ENCODE measurements at places on chromosomes 2 and 18.

DNA sequence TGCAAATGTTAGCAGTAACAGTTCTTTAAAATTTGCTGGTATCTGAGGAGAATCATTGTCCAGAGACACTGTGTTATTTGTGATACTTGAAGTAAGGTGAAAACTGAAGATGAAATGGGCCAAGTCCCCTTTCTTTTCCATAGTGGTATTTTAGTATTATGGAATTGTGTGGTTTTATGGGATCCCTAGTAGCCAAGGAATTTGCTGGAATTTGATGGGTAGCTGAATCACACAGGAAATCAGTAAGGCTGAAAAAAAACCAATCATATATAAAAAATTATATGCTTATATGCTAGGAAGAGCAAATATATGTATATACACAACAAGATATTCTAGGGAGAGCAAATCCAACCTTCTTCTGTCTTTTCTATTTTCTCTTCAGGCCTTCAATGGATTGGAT, 54.2 kb upstream of the TACR1 start:
- no peak for DNase-seq

DNA sequence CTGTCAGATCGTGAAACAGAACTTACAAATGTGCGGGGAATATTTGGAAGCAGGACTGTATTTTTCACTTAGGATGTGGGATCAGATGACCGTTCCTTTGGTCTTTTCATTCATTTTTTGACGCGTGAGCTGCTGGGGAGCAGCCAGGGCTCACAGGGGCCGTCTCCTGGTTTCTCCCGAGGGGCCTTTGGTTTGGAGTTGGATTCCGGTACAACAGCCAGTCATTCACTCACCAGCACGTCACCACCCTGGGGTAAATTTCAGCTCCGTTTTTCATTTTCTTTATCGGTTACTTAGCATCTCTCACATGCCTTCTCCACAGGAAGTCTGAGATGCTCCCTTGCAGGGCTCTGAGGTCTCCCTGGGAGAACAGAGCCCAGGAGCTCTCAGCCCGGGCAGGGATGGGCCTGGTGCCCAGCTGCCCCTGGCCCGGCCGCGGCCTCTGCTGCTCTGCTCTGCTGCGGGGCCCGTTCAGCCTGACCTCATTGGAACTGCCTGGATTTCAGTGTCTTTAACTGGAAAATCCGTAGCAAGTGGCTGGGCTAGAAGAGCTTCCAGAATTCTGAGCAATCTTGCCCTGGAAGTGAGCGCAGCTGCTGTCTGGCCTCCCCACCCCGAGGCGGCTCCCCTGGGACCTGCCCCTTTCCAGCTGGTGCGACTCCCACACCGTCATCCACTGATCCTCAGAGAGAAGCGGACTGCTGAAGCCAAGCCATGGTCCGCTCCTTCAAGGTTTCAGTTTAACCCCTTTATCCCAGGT, 335.6 kb downstream of the EIPR1 start:
- DNase-seq, result no peak

- no peak for DNase-seq
Measured at GRCh38 chr2:212109792-212110680, 428.6 kb downstream of the ERBB4 start.

DNA sequence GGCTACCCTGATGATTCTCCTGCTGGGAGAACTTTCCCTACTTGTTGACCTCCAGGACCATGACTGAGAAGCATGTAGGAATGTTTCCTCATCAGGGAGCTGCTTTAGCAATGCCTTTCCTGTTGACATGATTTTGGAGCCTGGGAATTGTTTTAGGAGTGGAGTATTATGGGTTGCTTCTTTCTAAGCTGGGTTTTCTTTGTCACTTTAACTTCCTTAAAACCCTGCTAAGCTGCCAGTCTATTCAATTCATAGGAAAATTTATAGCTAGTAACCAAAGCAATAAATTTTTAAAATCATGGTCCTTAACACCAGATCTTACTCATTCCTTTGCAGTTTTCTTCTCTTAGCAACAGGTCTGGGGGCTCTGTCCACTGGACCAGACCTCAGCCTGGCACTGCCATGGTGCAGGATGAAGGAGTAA, 125.6 kb upstream of the TACR1 start:
- DNase-seq, result no peak

DNA sequence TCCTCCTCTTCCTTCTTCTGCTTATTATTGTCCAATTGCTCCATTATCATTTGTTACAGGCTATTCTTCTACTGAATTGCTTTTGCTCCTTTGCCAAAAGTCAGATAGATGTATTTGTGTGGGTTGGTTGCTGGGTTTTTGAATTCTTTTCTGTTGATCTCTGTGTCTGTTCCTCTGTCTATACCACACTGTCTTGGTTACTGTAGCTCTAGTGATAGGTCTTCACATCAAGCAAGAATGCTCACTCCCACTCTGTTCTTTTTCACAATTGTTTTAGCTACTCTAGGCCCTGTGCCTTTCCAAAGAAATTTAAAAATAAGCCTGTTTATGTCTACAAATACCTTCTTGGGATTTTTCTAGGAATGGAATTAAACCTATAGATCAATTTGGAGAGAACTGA, 217.2 kb downstream of the GALR1 start:
- DNase-seq, result no peak

- no peak for DNase-seq
Measured at GRCh38 chr2:60644951-60645350, 91.5 kb upstream of the BCL11A start.

GRCh38 chr2:224764565-224765236, 48.5 kb upstream of the CCDC195 start:
- no peak for DNase-seq

- no peak for DNase-seq
Measured at GRCh38 chr2:177717831-177718618, 325.5 kb downstream of the AGPS start.
